ENCODE measurements at places on chromosomes 2 and 18. TPM values are rescaled to one million over a fixed set of nuclear protein-coding genes. Genes with fewer than 3 reads are reported as not detected.

DNA sequence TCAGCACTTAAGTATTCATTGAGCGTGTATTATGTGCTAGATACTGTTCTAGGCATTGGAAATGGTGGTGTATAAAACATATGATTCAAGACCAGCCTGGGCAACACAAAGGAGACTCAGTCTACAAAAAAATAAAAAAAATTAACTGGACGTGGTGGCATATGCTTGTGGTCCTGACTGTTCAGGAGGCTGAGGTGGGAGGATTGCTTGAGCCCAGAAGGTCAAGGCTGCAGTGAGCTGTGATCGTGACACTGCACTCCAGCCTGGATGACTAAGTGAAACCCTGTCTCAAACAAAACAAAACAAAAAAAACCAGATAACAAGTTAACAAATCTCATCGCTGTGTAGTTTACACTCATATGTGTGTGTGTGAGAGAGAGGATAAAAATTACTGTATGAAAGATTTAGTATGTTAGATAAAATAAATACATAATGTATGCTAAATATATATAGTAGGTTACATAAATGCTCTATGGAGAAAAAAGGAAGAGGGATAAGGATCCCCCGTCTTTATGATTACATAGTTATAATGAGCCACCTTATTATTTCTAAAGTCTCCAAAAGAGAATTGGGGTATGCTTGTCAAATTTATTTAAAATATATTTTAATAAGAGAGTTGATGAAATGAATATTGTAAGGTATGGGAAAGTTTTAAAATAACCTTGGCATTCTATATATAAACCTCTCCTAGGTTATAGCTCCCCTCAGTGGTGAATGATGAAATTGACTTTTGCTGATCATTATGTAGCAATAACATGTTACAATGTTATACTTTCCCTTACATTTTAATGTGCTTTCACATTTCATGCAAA lies 69.2 kb downstream of the EHBP1 start:
- peak; percentile 70 for DNase-seq

DNA sequence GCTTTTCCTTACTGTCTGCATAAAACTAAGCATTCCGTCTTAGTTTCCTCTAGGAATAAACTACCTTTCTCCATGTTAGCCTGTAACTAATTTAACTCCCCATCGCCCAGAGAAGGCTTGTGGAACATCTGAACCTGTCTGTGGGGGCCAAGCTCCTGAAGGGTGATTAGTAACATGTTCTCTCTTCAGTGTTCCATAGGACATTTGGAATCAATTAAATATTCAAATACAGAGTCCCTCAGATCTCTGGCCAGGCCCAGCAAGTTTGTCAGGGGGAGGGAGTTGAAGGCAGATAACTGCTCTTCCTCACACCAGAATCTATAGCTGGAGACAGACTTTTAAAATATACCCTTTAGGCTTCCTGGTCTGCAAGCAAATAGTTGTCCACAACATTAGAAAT lies 8.8 kb downstream of the RDH14 start:
- DNase-seq = peak; percentile 10

- no peak for DNase-seq
Measured at GRCh38 chr2:158773121-158773520, 22.0 kb upstream of the DAPL1 start.

DNA sequence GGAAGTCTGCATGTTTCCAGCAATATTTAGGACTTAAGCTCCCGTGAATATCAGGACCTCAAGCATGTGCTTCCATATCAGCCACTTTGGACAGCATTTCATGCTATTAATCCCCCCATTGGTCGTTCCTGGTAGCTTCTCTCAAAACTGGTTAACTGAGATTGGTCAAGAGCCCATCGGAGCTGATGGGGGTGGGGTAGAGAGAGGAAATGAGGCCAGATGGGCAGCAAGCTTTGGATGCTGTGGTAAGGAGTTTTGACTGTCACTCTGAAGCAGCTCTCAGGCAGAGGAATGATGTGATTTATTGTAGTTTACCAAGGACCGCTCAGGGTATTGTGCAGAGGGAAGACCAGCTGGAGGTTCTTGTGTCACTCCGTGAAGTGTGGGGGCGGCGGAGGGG lies 81.8 kb downstream of the FAM168B start:
- no peak for DNase-seq

- no peak for DNase-seq
Measured at GRCh38 chr18:69944436-69944835, 3.2 kb downstream of the CD226 start.

DNA sequence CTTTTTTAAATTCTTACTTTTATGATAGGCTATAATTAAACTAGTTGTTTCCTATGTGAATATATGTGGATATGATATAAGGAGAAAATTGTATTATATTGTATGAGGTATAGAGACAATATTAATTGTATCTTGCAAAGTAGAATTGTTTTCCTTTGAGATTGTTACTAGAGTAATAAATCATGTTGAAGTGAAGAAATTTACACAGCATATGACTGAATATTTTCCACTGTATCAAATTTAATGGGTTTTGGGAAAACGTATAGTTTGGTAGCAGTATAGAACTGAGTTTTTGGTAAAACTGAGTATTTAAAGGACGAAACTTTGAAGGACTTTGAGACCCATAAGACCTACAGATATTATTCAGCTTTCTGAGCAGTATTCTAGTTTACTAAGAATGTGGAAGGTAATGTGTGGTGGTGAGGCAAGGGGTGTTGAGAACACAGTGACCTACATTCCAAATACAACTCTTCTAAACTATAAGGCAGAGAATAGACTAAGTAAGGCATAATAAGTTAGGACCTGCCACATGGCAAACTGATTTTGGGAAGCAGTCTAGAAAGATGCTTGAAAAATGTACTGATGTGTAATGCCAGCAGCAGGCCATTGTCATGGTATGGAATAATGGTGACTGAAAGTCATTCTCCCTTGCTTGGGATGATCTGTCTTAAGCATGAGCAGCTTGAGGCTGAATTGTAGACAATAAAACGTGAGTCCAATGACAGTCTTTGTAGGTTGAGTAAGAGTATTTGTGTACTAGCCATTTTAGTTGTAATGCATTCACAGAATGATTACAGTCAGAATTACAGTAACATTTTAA lies 29.6 kb downstream of the PKP4 start:
- no peak for DNase-seq

DNA sequence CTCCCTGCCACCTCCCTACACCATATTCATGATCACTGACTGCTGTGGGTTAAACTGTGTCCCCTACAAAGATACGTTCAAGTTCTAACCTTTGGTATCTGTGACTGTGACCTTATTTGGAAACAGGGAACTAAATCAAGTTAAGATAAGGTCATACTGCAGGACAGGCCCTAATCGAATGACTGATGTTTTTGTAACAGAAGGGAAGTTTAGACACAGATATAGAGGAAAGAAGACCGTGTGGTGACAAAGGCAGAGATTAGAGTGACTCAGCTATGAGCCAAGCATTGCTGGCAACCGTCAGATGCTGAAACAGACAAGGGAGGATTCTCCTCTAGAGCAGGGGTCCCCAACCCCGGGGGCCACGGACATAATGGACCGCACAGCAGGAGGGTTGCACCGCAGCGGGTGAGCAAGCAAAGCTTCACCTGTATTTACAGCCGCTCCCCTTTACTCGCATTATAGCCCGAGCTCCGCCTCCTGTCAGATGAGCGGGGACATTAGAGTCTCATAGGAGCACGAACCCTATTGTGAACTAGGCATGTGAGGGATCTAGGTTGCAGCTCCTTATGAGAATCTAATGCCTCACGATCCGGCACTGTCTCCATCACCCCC lies 28.9 kb upstream of the RNF152 start:
- no peak for DNase-seq

DNA sequence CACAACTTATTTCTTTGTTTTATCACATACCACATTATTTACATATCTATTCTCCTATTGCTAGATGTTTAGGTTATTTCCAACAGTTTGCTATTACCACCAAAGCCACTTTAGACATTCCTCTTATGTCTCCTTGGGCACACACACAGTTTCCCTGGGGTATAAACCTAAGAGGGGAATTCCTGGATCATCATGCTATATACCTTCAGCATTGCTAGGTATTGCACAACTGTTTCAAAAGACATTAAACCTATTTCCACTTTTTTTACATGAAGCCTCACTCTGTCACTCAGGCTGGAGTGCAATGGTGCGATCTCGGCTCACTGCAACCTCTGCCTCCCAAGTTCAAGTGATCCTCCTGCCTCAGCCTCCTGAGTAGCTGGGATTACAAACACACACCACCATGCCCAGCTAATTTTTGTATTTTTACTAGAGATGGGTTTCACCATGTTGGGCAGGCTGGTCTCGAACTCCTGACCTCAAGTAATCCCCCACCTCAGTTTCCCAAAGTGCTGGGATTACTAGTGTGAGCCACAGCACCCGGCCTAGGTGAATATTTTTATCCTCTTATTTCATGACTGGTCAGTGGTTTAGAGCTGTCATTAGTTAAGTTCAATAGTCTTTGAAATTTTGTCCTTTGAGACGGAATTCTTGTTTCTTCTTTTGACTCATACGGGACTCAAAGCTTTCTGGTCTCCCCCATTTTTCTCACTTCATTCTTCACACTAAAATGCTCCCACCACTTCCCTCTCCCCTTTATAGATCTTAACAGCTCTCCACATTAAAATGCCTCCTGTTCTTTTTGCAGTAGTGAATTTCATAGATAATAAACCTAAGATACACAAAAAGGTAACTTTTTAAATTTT lies 30.3 kb downstream of the SULT1C4 start:
- DNase-seq = no peak

GRCh38 chr2:41741951-41742595 lies 305.7 kb upstream of the PKDCC start:
- DNase-seq = no peak

GRCh38 chr2:47174733-47175361 lies 19.7 kb upstream of the STPG4 start:
- peak; percentile 51 for DNase-seq

DNA sequence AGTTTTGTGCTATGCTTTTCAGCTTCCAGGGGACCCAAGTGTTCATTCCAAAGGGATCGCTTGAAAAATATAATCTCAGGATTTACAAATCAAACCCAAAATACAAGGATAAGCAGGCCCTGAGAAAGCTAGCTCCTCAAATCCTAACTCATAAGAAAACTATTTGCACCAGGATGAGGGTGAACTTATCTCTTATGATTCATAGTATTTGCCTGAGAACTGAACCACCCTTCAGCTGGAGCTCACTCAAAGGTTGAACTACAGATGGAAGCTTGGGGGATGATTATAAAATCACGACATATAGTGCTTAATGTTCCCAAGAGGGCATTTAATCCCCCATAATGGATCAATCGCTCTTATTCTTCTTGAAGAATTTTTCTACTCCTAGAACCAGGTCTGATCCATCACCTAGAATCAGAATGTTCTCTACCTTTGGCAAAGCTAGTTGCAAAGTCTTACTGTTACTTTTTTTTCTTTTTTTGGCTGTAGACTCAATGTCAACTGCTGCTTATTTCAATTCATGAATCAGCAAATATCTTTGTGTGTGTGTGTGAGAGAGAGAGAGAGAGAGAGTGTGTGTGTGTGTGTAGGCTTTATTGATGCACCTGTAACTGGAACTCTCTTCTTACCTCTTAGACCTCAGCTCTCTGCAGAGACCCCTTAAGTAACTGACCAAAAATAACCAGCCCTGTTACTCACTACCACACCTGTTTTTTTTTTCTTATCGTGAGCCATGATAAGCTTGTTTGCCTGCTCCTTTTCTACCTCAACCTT lies 44.8 kb downstream of the ARL4C start:
- DNase-seq = no peak

DNA sequence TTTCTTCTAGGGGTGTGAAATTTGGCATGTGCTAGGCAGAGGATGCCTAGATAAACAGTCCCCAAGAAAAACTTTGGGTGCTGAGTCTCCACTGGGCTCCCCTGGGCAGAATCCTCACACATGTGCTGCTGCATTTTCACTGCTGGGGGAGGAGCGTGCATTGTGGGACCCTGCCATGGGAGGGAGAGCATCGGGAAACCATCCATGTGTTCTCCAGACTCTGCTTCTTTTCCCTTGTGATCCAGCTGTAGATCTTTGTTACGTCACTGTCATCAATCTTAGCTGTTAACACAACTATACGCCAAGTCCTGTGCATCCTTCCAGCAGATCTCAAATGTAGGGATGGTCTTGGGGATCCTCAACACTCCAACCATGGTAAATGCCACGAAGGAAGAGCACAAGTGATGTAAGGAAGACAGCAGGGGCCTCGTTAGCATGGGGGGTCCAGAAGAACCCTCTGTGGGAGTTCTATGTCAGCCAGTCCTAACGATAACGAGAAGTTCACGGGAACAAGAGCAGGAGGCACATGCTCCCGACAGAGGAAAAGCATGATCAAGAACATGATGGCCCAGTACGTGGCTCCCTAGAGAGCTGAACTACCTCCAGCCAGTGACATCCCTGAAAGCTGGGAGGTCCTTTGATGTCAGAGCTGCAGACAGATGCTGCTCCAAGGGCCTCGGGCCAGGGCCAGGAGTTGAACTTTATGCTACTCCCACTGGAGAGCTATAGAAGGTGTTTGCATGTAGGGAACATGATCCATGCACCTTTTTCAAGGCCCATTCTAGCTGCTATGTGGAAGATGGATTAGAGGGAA lies 41.1 kb upstream of the NPAS2 start:
- no peak for DNase-seq

DNA sequence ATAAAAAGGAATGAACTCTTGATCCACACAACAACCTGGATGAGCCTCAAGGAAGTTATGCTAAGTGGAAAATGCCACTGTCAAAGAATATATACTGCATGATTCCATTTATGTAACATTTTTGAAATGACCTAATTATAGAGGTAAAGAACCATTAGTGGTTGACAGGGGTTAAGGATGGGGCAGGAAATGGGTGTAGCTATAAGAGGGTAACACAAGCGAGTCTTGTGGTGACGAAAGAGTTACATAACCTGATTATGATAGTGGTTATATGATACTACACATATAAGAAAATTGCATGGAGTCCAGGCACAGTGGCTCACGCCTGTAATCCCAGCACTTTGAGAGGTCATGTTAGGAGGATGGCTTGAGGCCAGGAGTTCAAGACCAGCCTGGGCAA lies 346.6 kb upstream of the PKDCC start:
- no peak for DNase-seq

- no peak for DNase-seq
Measured at GRCh38 chr2:231554327-231554726, 24.1 kb upstream of the NMUR1 start.

DNA sequence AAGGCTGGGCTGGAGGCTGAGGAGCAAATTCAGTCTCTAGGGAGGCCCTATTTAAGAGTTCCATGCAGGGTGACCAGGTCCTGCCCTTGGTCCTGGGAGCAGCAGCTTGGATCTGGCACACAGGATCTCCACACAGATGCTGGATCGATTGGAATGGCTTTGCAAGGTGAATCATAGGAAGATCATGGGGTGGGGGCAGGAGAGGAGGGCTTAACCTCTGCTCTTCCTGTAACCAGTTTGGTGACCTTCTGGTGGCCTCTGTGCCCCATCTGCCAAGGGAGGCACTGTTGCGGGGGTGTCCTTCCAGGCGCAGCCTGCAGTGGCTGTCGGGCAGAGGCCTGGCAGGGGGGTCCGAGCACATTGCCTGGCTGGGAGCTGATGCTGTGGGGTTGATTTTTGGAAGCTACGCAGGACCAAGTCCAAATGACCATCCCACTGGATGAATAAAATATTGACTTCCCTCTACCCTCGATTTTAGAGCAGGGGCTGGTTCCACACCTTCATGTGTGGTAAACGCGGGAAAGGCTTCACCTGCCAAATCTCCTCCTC lies 79.7 kb downstream of the EDAR start:
- no peak for DNase-seq

Gene SERPINB2
- 0.35 TPM for polyA plus RNA-seq

Gene IL36G
- not detected for polyA plus RNA-seq

Gene SLC5A7
- 0.41 TPM for polyA plus RNA-seq

Gene LAMA3
- polyA plus RNA-seq = 6.0 TPM

Gene DBI
- 281 TPM for polyA plus RNA-seq

Gene CRYGC
- polyA plus RNA-seq = not detected

Gene DAW1
- 0.05 TPM for polyA plus RNA-seq

Gene TMEM247
- polyA plus RNA-seq = not detected

Gene OR6B2
- not detected for polyA plus RNA-seq

Gene TBR1
- polyA plus RNA-seq = 0.04 TPM
